ENCODE measurements at places on chromosomes 7 and 10. TPM values are rescaled to one million over a fixed set of nuclear protein-coding genes. Genes with fewer than 3 reads are reported as not detected.

Gene CDK1
- 123 TPM for total RNA-seq

GRCh38 chr7:136018104-136018503 lies 40.9 kb upstream of the MTPN start:
- no peak overlapping the region for H3K4me3 ChIP-seq
- H3K4me1 ChIP-seq = no peaks in the 10 kb centered on the region
- H3K27me3 ChIP-seq = peaks cover 12% of the 10 kb centered on the region
- DNase-seq = no peak

DNA sequence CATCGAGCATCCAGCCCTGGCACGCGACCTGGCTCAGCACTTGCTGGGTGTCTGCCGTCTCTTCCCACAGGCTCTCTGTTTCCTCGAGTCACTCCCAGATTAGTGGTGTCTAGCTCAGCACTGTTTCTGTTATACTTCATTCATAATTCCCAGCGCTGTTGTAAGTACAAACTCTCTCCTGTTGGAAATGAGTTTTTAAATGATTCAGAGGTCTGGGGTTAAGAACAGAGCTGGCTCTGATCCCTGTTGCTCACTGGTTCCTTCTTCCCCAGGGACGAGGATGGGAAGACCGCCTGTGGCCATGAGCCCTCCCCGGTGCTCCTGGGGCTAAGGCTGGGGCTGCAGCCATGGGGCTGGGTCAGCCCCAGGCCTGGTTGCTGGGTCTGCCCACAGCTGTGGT lies 17.3 kb upstream of the C10orf95 start:
- H3K36me3 ChIP-seq = no peaks in the 10 kb centered on the region
- no peak for DNase-seq
- H3K27me3 ChIP-seq = no peaks in the 10 kb centered on the region
- H3K4me3 ChIP-seq = no peak overlapping the region
- peaks cover 11% of the 10 kb centered on the region for H3K4me1 ChIP-seq

- H3K27me3 ChIP-seq = peaks cover 27% of the 10 kb centered on the region
- H3K4me3 ChIP-seq = no peak overlapping the region
- no peak for DNase-seq
These were observed 326.2 kb downstream of the FRMD4A start for GRCh38 chr10:14004536-14004935.

GRCh38 chr10:77253147-77253545 lies 384.5 kb downstream of the KCNMA1 start:
- H3K4me3 ChIP-seq = no peak overlapping the region
- no peaks in the 10 kb centered on the region for H3K27me3 ChIP-seq
- no peak overlapping the region for H3K27ac ChIP-seq
- no peak for DNase-seq
- H3K4me1 ChIP-seq = no peaks in the 10 kb centered on the region

- no peak for DNase-seq
- H3K4me1 ChIP-seq = no peaks in the 10 kb centered on the region
- no peak overlapping the region for H3K4me3 ChIP-seq
- no peaks in the 10 kb centered on the region for H3K27me3 ChIP-seq
These were observed 395.7 kb upstream of the NRG3 start for GRCh38 chr10:81479316-81479715.

DNA sequence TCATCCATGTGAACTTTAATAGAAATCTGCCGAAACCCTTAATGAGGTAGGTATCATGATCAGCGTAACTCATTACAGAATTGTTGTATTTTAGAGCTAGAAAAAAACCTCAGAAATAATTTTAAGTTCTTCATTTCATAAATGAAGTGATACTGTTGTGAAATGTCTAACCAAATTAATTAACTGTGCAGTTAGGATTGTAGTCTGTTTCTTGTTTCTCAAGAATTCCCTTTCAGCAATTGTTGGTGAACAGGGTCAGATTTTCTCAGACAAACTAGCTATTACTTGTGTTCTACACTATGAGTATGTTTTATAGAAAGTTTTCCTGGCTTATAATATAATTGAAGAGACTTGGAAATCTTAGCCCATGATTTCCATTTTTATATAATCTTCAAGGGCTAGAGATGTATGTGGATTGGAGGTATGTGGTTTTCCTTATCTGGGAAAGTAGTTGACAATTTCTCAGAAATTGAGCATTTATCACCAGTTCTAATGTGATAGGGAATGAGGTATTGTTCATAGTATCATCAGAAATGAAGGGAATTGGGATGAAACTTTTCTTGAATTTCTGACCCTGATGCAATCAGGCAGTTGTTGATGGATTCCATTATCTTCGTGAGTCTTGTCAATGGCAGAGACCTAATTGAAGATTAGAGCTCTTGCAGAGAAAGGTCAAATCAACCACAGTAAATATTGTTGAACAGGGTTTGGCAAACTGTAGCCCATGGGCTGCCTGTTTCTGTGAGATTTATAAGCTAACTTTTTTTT lies 55.0 kb downstream of the ST7 start:
- peaks cover 41% of the 10 kb centered on the region for H3K4me1 ChIP-seq
- no peak for DNase-seq
- H3K36me3 ChIP-seq = no peaks in the 10 kb centered on the region
- H3K27me3 ChIP-seq = peaks cover 40% of the 10 kb centered on the region

- H3K27me3 ChIP-seq = peaks cover 15% of the 10 kb centered on the region
- H3K27ac ChIP-seq = no peak overlapping the region
- DNase-seq = no peak
- H3K4me3 ChIP-seq = no peak overlapping the region
- no peaks in the 10 kb centered on the region for H3K4me1 ChIP-seq
These were observed 49.0 kb upstream of the STK17A start for GRCh38 chr7:43533801-43534479.

GRCh38 chr7:37833107-37833817 lies 15.1 kb upstream of the NME8 start:
- peak; percentile 52 for DNase-seq
- no peaks in the 10 kb centered on the region for H3K36me3 ChIP-seq
- H3K27me3 ChIP-seq = peaks cover 33% of the 10 kb centered on the region
- peak overlapping the region; percentile 51 for H3K4me3 ChIP-seq
- peak overlapping the region; percentile 28 for H3K27ac ChIP-seq

DNA sequence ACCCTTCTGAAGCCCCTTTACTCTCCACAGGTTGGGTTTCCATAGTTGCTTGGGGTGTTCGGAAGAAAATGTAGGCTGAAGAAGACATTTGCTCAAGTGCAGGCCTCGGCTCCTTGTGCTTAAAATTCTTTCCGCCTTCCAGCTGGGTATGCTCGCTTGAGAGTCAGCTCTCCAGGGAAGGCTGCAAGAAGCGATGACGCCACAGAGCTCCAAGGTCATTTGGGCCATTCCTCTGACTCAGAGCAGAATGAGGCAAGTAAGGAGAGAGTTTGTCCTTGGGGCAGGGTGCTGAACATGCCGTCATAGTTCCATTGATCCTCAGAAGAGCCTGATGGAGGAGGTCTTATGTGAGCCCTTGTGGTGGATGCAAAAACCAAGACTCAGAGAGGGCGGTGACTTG lies 27.4 kb upstream of the HSPA12A start:
- peaks cover 10% of the 10 kb centered on the region for H3K27me3 ChIP-seq
- H3K4me3 ChIP-seq = no peak overlapping the region
- DNase-seq = no peak
- no peak overlapping the region for H3K27ac ChIP-seq
- no peaks in the 10 kb centered on the region for H3K4me1 ChIP-seq

- H3K36me3 ChIP-seq = peaks cover 8% of the 10 kb centered on the region
- H3K4me3 ChIP-seq = no peak overlapping the region
- H3K27me3 ChIP-seq = no peaks in the 10 kb centered on the region
- peaks cover 30% of the 10 kb centered on the region for H3K4me1 ChIP-seq
- no peak for DNase-seq
These were observed 5.4 kb downstream of the ARHGAP21 start for GRCh38 chr10:24718031-24718855.
